A549 treated with ZK216348 at 1 μM for 4 hours (cell line): ENCODE measurements at places on chromosomes 1 and 21. TPM values are rescaled to one million over a fixed set of nuclear protein-coding genes. Genes with fewer than 3 reads are reported as not detected.

Gene LRRC39
- 0.11 to 0.23 TPM (median 0.20 TPM) in 3 of 5 replicates, not detected in the others for total RNA-seq

Gene KRTAP12-2
- total RNA-seq = not detected in 5 replicates

Gene UBE2U
- total RNA-seq = not detected in 5 replicates

Gene LYSMD1
- 4.6 to 7.4 TPM (median 6.9 TPM) in 5 replicates for total RNA-seq

Gene CYP4Z1
- total RNA-seq = not detected in 5 replicates

Gene RSRP1
- 14.3 to 28.0 TPM (median 25.4 TPM) in 5 replicates for total RNA-seq

Gene MIXL1
- total RNA-seq = 0.13 TPM in 1 of 5 replicates, not detected in the others

Gene CDC42BPA
- 7.9 to 11.1 TPM (median 11.0 TPM) in 5 replicates for total RNA-seq

Gene KISS1
- 0.48 to 0.56 TPM in 2 of 5 replicates, not detected in the others for total RNA-seq

Gene S100A10
- total RNA-seq = 1,962 to 3,541 TPM (median 2,083 TPM) in 5 replicates

Gene HORMAD1
- total RNA-seq = 5.2 to 10.7 TPM (median 7.7 TPM) in 5 replicates

Gene GPR25
- total RNA-seq = not detected in 5 replicates
